ENCODE measurements at places on chromosomes 3 and 15.

DNA sequence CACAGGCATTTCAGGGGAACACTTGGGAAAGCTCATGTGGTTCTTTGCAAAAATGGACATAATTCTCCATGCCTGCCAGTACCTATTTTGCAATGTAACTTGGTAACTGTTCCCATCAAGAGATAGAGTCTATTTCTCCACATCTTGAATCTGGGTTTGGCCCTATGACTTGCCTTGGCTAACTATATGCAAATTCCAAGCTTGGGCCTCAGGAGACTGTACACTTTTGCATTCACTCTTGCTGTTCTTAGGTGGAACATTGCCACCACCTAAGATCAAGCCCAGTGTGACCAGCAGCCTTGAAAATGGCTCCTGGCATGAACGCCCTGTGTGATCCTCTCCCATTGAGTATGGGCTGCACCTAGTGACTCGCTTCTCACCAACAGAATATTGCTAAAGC lies 19.8 kb upstream of the SMAD6 start:
- no peak for DNase-seq

GRCh38 chr15:55703873-55704301 lies 39.1 kb downstream of the PRTG start:
- no peak for DNase-seq

- no peak for DNase-seq
These were observed 248.9 kb upstream of the TBL1XR1 start for GRCh38 chr3:177446165-177446601.

DNA sequence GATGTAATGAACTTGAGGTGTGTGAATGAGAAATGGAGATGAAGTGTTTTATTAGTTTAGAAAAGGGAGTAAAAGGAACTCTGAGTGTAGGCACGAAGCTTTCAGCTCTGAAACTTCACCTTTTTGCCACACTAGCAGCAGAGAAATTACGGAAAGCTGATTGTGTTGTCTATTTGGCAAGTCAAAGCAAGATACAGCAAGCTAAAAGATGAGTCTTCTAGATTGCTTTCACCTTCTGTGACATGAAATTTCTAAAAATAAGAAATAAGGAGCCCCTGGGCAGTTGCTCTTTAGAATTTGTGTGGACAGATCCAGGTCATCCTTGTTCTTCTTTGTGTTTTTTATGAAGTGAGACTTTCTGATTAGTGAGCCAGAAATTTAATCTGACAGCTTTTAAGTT lies 143.4 kb downstream of the FNDC3B start:
- no peak for DNase-seq

DNA sequence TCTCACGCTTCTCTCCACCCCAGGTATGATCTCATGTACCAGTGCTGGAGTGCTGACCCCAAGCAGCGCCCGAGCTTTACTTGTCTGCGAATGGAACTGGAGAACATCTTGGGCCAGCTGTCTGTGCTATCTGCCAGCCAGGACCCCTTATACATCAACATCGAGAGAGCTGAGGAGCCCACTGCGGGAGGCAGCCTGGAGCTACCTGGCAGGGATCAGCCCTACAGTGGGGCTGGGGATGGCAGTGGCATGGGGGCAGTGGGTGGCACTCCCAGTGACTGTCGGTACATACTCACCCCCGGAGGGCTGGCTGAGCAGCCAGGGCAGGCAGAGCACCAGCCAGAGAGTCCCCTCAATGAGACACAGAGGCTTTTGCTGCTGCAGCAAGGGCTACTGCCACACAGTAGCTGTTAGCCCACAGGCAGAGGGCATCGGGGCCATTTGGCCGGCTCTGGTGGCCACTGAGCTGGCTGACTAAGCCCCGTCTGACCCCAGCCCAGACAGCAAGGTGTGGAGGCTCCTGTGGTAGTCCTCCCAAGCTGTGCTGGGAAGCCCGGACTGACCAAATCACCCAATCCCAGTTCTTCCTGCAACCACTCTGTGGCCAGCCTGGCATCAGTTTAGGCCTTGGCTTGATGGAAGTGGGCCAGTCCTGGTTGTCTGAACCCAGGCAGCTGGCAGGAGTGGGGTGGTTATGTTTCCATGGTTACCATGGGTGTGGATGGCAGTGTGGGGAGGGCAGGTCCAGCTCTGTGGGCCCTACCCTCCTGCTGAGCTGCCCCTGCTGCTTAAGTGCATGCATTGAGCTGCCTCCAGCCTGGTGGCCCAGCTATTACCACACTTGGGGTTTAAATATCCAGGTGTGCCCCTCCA lies 19.1 kb downstream of the TYRO3 start:
- no peak for DNase-seq

DNA sequence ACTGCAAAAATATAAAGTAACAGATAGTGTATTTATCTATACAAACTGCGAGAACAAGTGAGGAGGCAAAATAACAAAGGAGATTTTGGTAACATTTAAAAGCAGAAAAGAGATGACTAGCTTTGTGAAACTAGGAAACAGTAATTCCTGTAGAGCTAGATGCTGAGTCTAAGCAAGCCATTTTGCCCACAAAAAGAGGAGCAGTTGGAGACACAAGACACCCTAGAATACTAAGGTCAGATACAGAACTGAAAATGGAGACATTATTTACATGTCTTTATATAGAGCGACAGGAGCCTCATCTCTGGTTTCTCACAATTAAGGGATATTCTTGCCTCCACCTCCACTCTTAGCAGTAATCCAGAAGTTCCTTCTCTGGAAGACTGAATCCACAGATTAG lies 732.4 kb upstream of the GBE1 start:
- DNase-seq, result no peak

GRCh38 chr3:140756240-140757016 lies 78.6 kb downstream of the TRIM42 start:
- no peak for DNase-seq

- DNase-seq, result no peak
These were observed 23.7 kb downstream of the PPP2R3A start for GRCh38 chr3:135989242-135989641.

- no peak for DNase-seq
These were observed 147.4 kb upstream of the ARHGEF26 start for GRCh38 chr3:153973722-153974265.

- DNase-seq, result no peak
These were observed 35.8 kb upstream of the TSC22D2 start for GRCh38 chr3:150372320-150372719.

All from RWPE1 (cell line).